Stimulated activated CD8-positive, alpha-beta memory T cell treated with anti-CD3 and anti-CD28 coated beads, Interleukin-15, amount 100 ng/mL, for 1 hour (primary cell): ENCODE measurements at places on chromosomes 16 and 17.

DNA sequence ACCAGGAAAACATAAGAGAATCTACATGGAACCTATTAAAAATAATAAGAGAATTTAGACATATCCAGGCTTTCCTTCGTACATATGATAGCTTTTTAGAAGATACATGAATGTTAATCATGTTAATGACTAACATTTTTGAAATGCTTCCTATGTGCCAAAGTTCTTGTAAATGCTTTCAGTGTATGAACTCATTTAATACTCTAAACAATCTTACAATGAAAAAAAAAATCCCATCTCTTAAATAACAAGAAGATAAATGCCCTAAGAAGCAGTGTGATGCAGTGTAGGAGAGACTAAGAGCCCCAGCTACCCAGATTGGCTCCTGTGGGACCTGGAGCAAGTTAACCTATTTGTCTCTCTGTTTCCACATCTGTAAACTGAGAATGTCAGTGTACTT is 220.4 kb upstream of the MYOCD start:
- DNase-seq, result no peak

DNA sequence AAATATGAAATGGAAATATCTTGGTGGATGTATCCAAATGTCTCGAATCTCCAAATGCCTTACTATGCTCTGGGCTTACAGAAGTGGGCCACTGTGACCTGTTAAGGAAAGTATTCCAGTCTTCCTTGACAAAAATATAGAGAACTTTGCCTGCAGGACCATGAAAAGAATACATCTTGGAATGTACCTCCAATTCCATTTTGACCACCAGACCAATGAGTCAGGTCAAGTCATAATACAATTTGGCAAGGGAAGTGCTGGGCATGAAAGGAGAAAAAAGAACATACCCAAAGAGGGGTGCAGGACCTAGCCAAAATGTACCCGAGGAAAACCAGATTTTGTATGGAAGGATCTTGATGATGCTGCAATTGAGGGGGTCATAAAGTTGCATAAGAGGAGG is 1153.7 kb upstream of the GOT2 start:
- no peak for DNase-seq

DNA sequence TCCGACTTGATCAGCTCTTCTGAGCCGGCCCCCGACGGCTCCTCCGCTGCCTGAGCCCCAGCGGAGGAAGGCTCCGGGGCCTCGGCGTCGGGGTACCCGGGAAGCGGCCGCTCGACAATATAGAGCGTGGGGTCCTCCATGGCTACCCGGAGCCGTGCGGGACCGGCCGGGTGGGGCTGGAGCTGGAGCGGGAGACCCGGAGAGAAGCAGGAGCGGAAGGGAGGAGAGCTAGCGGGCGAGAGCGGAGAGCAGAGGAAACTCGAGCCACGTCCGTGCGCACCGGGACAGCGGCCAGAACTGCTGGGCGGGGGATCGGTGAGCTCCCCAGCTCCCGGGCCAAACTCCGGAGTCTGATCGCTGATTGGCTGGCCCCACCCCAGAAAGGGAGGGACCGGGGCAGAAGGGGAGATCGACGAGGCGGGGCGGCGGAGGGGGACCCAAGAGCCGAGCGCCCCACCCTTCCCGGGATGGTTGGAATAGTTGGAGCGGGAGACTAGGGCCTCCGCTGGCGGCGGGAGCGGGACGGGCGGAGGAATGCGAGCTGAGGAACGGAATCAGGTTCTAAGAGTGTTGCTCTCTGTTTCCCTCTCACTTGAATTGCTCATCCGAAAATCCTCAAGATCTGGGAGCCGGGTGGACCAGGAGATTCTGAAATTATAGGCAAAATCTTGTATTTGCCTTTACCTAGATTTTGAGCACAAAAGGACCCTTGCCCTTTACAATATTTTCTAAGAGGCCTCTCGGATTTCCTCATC is at the start of gene CAVIN1:
CAVIN1 (minus strand) TSS at position 299 of the 755 bp plus-strand sequence; CDS start at position 140, 159 bp downstream.
- DNase-seq, result no peak

GRCh38 chr17:42321555-42321954 is 33.3 kb downstream of the STAT5A start:
- DNase-seq, result no peak

GRCh38 chr17:74930535-74931036 is 5.1 kb upstream of the OTOP3 start:
- no peak for DNase-seq

DNA sequence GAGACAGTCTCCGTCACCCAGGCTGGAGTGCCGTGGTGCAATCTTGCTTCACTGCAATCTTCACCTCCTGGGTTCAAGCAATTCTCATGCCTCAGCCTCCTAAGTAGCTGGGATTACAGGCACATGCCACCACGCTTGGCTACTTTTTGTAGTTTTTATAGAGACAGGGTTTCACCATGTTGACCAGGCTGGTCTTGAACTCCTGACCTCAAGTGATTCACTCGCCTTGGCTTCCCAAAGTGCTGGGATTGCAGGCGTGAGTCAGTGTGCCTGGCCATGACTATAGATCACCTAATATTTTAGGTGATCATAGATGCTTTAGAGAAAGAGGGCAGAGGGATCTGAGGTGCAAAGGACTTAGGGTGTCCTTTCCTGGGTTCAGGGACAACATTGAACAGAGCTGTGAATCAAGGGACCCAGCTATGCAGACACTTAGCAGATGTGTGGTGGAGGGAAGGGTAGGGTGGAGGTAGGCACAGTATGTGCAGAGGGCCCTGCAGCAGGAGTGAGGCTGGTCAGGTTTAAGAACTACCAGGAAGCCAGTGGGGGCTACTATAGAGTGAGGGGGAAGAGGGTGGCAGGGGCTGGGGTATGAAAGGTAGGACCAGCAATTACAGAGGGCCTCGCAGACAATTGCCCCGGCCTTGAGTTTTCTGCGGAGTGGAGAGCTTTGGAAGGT is 116.5 kb downstream of the CMIP start:
- DNase-seq, result no peak

- no peak for DNase-seq
Measured at GRCh38 chr16:4314532-4315185, 1.2 kb upstream of the GLIS2 start.

- DNase-seq, result no peak
Measured at GRCh38 chr16:19882186-19882585, 2.5 kb downstream of the GPRC5B start.

DNA sequence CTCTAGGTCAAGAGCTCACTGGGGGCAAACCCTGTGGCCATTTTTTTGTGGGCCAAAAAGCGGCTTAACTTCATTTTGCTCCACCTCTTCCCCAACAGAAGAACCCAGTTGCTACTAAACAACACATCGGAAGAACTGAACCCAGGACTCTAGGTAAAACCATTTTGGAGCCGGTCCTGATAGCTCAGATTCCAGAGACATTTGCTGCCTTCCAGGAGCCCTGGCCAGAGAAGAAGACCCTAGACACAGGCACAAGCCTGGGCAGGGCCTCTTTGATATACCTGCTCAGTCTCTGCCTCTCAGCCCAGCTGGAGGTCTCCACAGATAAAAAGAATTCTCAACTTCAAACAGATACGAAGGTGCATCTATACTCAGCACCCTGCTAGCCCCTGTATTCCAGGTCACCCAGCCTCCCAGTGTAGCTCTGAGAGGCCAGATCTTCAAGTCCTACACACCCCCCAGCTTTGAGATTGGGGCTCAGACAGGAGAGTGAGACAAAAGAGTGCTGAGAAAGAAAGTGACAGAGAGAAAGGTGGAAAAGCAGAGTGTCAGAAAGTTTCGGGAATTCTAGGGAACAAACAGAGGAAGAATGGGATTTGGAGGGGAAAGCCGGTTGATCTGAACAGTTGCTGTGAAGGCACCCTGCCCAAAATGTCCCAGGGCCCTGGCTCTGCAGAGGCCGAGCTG is 6.6 kb upstream of the HOXB9 start:
- DNase-seq, result no peak
